ENCODE measurements at places on chromosomes 3 and 15.

DNA sequence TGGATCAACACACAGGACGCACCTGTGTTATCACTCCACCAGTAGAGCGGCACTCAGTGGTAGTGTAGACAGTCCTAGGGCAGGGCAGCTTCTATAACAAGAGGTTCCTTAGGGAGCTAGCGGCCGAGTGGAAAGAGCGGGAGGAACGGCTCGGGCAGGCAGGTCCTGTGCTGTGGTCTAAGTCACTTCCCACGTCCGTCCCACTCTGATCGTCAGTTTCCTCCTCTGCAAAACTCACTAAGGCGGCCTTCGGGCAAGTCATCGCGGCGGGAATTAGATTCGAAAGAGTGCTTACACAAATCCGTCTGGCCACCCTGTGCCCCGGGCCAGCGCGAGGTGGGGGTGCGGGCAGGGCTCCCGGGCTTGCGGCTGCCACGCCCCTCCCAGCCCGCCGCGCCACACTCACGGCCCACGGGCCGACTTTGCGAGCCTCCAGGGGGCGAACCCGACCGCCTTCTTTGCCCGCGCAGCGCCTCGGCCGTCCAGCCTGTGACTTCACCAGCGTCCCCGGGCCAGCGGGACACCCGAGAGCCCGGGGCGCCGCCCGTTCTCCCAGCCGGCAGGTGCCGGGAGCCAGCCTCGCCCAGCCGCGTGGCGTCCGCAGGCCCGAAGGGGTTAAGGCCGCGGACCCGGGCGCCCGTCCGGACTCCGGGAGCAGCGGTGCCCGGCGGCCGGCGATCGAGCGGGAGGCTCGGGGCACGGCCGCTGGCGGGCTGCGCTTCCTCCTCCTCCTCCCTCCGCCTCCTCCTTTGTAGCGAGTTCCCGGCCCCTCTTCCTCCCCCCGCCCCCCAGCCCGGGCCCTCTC is 416 bp upstream of the CORO2B start:
- DNase-seq, result no peak

DNA sequence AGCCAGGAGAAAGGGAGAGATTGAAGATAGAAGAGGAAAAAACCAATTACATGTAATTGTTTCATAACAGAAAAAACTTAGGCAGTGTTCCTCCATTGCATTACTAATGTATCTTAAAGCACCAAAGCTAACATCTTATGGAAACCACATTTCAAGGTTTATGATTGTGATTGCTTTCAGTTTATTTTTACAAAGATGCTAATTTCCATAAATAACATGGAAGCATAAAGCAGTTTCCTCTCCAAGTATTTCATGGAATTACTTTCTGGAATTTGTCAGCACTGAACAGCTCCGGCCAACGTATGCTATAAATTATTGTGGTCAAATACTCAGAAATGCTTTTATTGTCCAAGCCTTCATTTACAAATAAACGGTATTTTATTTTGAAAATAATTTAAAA is 11.6 kb downstream of the ADAMTSL3 start:
- no peak for DNase-seq

DNA sequence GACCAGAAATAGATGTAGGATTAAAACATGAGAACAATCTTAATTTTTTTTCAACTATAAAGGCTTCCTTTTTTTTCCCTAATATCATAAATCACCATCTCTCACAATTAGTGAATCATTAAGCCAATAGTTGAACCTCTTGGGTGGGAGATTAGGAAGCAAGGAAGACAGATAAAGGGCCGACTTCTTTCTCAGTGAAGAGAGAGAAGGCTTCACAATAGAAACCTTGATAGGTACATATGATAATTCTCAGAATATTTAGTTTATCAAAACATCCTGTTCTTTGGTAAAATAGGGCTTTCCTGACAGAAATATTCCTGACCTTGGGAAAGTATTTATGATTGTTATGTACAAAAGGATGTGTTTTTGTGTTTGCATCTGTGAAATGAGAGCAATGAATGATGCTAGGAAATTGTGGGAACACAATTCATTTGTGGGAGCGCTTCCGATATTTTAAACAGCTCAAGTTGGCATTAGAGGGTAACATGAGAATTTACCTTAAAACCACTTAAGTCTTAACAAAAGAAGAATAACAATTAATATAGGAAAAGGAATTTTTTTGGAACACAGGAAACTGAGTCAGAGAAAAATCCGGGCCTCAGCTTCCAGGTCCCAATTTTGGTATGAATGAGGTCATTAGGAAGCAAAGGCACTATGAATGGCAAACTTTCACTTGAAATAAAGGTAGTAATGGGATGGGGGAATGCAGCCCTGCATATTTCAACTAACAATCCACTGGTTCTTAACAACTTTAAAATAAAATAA is 263.2 kb upstream of the TGFBR2 start:
- DNase-seq, result no peak

DNA sequence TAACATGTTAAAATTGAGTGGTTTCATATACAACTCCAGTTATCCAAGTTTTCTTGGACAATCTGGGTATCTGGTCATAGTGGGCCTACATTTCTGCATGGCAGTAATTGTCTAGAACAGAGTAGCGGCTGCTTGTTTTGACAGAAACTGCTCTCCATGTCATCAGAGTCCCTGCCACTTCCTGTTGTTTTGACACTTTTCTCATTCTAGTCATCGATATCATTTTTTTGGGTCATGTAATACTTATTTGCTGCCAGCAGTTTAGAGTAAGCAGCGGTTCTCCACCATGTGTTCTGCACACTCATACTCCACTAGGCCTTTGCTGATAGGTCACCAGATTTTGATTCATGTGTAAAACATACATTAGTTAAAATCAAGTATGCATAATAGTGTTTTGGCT is 81.5 kb downstream of the SLC25A26 start:
- no peak for DNase-seq

- DNase-seq, result no peak
Observed at GRCh38 chr3:9036404-9037131, 73.3 kb upstream of the RAD18 start.

DNA sequence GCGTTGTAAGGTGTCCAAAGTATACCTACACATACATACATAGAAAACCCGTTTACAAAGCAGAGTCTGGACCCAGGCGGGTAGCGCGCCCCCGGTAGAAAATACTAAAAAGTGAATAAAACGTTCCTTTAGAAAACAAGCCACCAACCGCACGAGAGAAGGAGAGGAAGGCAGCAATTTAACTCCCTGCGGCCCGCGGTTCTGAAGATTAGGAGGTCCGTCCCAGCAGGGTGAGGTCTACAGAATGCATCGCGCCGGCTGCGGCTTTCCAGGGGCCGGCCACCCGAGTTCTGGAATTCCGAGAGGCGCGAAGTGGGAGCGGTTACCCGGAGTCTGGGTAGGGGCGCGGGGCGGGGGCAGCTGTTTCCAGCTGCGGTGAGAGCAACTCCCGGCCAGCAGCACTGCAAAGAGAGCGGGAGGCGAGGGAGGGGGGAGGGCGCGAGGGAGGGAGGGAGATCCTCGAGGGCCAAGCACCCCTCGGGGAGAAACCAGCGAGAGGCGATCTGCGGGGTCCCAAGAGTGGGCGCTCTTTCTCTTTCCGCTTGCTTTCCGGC is 318.6 kb downstream of the FGF12 start:
- DNase-seq, result no peak

Measured in stimulated activated CD4-positive, alpha-beta T cell treated with anti-CD3 and anti-CD28 coated beads, TNF-alpha, amount 100 ng/mL, for 1 hour (primary cell).